ENCODE measurements at places on chromosomes 4 and X. TPM values are rescaled to one million over a fixed set of nuclear protein-coding genes. Genes with fewer than 3 reads are reported as not detected.

DNA sequence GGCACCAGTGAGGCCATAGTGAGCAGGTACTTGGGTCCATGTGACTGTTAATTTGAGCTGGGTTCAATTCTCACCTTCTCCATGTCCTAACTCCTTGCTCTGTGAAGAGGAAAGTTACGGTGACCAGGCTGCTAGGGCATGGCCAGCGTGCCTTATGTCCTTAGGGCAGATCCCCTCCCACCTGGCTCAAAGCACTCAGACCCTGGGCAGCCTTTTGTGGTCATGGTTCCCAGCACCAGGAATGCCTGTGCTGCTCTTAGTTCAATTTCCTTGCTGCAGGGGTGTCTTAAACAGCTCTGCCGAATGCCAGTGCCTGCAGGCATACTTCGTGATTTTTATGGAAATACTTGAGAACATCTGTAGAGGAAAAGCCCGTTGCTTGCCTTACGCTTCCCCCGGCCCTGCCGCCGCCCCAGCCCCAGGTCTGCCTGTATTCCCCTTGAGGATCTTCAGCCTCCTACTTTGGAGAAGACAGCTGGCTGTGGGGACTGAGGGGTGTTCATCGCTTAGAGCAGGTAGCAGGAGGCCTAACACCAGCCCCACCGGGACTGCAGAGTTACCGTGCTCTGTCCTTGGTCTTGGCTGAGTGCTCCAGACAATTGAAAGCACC lies 3.1 kb upstream of the CDK16 start:
- no peak for DNase-seq
- H3K27ac ChIP-seq = no peak overlapping the region
- H3K36me3 ChIP-seq = peaks cover 34% of the 10 kb centered on the region
- H3K27me3 ChIP-seq = no peaks in the 10 kb centered on the region
- H3K4me3 ChIP-seq = no peak overlapping the region

DNA sequence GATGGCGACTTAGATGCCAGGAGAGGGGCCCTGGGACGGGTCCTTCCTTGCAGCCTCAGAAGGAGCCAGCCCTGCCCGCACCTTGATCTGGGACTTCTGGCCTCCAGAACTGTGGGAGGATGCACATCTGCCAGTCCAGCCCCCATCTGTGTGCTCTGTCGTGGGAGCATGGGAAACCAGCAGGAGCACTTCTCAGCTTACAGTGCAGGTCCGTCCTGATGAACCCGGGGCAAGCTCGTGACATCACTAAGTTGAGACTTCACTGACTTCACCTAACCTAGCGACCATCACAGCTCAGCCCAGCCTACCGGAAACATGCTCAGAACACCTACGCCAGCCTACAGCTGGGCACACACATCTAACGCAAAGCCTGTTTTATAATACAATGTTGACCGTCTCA lies 38.1 kb downstream of the ABLIM2 start:
- peaks cover 5% of the 10 kb centered on the region for H3K4me1 ChIP-seq
- no peak overlapping the region for H3K27ac ChIP-seq
- H3K4me3 ChIP-seq = no peak overlapping the region
- no peaks in the 10 kb centered on the region for H3K27me3 ChIP-seq

Gene HSFX1
- total RNA-seq = 2.0 TPM

Gene SHROOM2
- total RNA-seq = 2.0 TPM

Gene DNAAF6
- total RNA-seq = not detected

DNA sequence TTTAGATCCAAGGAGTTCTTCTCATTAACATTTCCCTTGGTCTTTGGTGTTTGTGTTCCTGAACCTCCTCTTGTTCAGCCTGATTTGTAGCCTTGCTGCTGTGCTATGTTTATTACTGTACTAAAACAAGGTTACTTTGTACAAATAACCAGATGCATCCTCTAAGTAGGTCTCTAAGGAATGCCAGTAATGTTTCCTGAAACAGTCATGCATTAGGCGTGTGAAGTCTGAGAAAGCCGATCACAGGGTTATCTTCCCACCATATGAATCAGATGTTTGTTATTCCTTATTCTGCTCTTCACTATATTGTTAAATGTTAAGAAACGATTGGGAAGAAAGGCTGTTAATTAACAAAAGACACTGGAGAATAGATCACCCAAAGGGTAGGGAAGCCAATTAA lies 66.9 kb downstream of the GALNTL6 start:
- no peak overlapping the region for H3K27ac ChIP-seq
- no peak for DNase-seq
- no peaks in the 10 kb centered on the region for H3K4me1 ChIP-seq
- H3K4me3 ChIP-seq = no peak overlapping the region
- no peaks in the 10 kb centered on the region for H3K27me3 ChIP-seq

Gene NDP
- total RNA-seq = 0.27 TPM

DNA sequence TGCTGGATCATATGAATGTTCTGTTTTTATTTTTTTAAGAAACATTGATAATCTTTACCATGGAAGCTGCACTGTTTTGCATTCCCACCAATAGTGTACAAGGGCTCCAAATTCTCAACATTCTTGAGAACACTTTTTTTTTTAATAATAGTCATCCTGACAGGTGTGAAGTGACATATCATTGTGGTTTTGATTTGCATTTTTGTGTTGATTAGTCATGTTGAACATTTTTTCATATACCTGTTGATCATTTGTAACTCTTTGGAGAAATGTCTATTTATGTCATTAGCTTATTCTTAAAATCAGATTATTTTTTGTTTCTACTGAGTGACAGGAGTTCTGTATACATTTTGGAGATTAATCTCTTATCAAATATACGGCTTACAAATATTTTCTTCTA lies 408.5 kb downstream of the GLUD2 start:
- no peak overlapping the region for H3K27ac ChIP-seq
- no peaks in the 10 kb centered on the region for H3K36me3 ChIP-seq
- H3K27me3 ChIP-seq = no peaks in the 10 kb centered on the region
- no peaks in the 10 kb centered on the region for H3K4me1 ChIP-seq
- DNase-seq = no peak

DNA sequence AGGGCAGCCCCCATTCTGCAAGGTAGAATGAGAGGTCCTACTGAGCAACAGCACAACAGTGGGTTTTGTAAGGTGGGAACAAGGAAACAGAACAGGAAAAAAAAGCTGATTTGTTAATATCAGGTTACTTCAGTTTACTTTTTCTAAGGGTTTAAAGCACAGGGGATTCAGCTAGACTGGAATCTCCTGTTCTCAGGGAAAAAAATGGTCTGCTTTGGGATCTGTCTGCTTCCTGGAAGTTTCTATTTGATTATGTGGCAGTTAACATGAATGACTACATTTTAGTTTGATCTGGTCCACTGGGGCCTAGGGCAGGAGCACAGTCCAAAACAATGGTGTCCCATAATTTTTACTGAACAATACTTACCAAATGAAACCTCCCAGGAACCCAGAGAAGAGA lies 104.6 kb downstream of the FBXW7 start:
- no peaks in the 10 kb centered on the region for H3K4me1 ChIP-seq
- H3K36me3 ChIP-seq = no peaks in the 10 kb centered on the region
- no peak overlapping the region for H3K4me3 ChIP-seq
- H3K27ac ChIP-seq = no peak overlapping the region
- no peak for DNase-seq
